NCI-H2029 treated with DMSO at 0.1 percent for 48 hours (cell line): ENCODE measurements at places on chromosomes 12 and 14.
A peak's percentile ranks its signal among the peaks of the same experiment; 100 is the strongest.

DNA sequence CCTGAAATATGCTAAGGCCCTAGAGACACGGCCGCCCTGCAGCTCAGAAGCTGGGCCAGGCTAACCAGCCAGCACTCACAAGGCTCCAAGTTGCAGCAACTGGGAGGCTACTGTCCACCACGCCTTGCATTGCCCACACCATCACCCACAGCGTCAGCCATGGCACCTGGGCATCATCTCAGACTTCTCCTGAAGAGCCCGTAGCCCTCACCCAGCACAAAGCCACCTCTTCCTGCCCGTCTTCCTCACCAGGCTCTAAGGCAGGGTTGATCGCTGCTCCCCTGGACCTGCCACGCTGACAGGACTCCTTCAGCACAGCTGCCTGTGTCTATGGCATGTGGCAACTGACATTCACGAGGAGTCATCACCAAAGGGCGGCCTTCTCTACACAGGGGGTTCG is 38.1 kb downstream of the CDC42BPB start:
- DNase-seq, result no peak

- DNase-seq, result no peak
These were observed 901.7 kb downstream of the LRFN5 start for GRCh38 chr14:42508209-42508946.

- no peak for DNase-seq
These were observed 51.3 kb downstream of the RMST start for GRCh38 chr12:97513950-97514349.

- DNase-seq, result no peak
These were observed 4.3 kb downstream of the PPP1R1A start for GRCh38 chr12:54584128-54584527.

- DNase-seq, result no peak
These were observed 7.5 kb downstream of the ITGA5 start for GRCh38 chr12:54411391-54412241.

DNA sequence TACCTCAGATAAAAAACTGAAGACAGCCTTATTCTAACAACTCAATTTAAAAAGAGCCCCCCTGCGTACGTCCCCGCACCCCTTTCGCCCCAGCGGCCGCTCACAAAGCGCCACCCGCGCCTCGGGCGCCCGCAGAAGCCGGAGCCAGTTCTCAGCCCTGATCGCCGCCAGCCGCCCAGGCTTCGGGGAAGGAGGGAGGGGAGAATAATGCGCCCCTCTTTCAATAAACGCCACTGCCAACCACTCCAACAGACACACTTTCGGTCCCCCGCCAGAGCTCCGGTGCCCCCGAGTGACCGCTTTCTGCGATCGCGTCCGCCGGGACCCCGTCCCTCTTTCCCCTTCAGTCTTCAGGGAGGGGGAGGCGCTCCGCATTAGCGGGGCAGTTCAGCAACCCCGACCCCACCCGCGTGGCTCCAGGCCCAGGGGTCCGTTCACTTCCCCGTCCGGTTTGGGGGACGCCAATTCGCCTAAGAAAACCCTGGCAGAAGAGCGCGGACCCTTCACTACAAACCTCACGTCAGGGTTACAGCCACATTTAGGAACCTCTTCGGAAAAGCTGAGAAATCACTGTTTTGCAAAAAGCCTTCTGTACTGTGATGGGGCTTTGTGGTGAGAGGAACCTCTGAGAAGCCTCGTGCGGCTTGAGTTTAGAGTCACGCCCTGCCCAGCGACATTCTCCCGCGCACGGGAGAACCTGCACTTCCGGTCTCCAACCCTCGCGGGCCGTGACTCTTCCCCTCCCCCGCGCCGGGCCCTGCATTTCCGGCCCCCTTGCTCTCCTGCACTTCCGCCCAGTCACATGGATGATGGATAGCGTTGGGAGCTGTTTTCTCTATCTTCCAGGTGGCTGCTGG is 18.7 kb downstream of the FOXG1 start:
- DNase-seq, result peak; percentile 38

DNA sequence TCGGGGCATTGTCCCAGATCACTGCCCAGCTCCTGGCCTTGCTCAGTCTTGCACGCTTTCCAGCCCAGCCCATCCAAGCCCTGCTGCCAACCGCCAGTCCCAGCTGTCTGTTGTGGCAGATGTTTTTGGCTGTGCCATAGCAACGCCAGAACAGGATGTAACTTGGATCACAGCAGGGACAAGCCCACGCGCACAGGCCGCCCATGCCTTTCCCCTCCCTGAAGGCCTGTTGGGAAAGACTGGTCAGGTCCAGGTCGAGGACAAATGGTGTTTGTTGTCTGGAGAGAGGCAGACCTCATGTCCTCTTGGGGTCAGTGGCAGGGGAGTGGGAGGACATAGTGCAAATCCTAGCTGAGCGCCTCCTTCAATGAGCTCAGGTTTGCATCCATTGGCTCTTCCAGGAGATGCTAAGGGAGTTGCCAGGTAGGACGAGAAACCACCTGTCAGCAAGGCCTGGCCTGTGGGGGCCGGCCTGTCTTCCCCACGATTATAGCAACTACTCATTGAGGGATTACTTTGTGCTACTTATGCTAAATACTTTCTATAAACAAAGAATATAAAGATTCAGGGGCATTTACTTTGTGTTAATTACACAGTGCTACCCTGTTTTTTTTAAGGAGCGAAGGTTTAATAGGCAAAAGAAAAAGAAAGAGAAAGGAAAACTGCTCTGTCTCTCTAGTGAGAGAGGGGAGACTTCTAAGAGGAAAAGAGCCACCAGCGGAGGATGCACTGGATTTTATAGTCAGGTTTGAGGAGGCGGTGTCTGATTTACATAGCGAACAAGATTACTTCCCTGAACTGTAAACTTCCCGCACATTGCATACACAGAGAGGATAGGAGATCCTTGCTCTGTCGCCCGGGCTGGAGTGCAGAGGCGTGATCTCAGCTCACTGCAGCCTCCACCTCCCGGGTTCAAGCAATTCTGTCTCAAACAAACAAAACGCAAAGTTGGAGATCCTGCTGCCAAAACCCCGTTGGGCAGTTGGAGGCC is 42.8 kb upstream of the CORO1C start:
- peak; percentile 18 for DNase-seq

DNA sequence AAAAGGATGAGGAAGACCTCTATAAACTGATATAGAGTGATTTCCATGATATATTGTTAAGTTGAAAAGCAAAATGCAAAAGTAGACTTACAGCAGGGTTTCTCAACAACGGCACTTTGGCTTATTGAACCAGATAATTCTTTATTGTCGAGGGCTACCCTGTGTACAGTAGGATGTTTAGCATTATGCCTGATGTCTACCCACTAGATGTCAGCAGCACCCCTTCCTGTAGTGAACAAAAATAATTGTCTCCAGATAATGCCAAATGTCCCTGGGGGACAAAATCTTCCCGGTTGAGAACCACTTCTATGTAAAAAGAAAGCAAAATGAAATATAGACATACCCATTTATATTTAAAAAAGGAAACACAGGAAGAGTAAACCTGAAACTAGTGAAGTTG is 32.4 kb downstream of the ABCD2 start:
- DNase-seq, result no peak

GRCh38 chr12:47867495-47867941 is 37.3 kb downstream of the VDR start:
- no peak for DNase-seq

- no peak for DNase-seq
These were observed 6.5 kb upstream of the TMBIM4 start for GRCh38 chr12:66176105-66176900.

GRCh38 chr14:59330455-59330854 is 134.7 kb downstream of the GPR135 start:
- DNase-seq, result no peak

DNA sequence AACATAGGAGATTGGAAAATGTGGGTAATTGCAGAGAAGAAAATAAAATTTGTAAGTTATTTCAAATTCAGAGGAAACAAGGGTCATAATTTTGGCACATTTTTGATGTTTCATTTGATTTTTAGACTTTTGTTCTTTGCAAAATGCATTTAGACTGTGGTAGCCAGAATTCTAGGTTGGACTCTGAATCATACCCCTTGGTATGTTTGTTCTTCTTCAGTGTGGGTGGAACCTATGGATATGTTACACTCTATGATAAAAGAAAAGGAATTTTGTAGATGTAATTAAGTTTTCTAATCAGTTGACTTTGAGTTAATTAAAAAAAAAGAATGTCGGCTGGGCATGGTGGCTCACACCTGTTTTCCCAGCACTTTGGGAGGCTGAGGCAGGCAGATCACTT is 827.0 kb downstream of the AACS start:
- DNase-seq, result no peak

DNA sequence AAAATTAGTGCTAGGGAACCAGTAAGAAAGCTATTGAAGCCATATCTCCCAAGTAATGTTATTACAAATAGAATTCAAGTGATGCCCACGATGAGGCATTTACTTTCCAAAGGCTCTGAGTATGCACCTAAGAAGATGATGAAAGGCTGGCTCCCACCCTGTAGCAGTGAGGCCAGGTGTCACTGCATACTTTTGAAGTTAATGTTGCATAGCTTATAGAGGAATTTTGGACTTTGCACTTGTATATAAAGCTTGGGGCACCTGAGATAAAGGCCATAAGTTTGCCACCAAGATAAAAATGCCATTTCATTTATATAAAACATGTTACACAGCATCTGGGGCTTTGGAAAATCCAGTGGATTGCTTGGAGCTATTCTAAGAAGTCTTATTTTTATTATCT is 96.2 kb downstream of the PTPRB start:
- DNase-seq, result no peak

DNA sequence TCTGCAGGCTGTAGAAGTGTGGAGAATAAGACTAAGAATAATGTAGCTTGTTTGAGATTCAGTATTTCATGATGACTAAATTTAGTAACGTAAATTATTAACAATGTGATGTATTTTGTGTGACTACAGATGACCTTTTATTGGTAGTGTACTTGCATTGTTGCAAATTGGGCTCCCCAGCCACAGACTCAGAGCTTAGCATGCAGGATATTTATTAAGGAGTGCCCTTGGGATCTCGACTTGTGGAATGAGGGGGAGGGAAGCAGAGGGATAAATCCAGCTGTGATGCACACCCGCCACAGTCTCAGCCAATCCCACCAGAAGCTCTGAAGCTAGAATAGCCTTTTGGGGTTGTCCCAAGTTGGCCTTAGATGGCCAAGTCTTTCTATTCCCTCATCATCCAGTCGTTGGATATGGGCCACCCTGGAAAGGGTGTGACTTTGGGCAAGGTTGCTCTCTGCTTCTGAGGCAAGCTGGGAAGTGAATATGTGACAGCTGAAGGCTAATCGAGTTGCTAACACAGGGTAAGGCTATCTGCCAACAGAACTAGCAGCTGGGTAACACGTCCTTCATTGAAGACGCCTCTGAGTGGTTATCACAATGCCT is 42.1 kb upstream of the USP44 start:
- DNase-seq, result no peak

DNA sequence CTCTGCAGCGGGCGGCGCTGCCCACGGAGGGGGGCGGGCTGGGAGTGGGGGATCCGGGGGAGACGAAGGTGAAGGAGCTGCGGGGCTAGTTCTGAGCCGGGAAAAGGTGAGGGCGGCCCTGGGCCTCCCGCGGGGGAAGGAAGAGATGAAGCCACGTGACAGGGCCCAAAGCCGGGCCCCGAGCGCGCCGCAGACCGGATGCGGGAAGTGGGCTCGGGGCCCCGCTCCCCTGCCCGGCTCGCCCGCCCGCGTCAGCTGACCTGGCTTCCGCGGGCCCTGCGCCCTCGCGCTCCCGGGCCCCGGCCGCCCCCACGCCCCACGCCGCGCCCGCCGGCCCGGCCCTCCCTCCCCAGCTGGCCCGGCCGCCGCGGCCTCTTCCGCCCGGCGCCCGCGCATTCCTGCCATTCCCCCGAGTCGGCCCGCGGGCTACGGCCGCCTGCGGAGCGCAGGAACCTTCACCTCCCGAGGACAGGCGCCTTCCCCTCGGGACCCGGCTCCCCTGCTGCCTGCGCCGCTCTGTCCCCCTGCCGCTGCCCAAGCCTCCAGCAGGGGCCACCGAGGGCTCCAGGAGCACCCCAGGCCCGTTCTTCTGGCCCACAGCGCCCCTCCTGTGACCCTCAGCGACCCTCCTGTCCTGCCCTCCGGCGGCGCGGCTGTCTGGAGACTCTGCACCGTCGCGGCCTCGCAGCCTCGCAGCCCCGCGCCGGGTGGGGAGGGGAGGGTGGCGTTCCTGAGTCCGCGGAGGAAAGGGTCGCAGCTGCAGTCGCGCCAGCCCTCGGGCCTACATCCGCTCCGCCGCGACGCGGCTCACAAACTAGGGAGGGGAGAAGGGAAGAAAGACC is 20.4 kb downstream of the NINJ2 start:
- no peak for DNase-seq

DNA sequence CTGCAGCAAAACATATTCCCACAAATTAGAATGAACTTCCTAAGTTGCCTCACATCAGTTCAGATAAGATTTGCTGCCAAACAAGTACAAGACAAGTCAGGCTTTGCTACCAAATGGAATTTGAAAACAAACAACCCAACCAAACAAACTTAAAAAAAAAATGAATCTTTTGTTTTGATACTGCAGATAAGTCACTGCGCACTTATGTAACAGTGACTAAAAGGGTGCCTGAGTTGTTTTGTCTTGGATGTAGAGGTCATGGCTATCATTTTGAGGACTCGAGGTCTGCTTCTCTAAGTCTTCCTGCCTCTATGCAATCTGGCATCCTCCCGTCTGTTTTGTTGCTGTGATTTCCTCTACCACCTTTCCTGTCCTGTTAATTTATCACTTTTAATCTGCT is 11.1 kb upstream of the EPS8 start:
- no peak for DNase-seq

GRCh38 chr14:102785595-102785963 is 8.3 kb downstream of the TRAF3 start:
- DNase-seq, result no peak
